ENCODE measurements at places on chromosomes 5 and 9.

- no peak for DNase-seq
These were observed 685.6 kb downstream of the CETN3 start for GRCh38 chr5:89723907-89724306.

- no peak for DNase-seq
These were observed 14.1 kb upstream of the AK3 start for GRCh38 chr9:4755026-4755609.

DNA sequence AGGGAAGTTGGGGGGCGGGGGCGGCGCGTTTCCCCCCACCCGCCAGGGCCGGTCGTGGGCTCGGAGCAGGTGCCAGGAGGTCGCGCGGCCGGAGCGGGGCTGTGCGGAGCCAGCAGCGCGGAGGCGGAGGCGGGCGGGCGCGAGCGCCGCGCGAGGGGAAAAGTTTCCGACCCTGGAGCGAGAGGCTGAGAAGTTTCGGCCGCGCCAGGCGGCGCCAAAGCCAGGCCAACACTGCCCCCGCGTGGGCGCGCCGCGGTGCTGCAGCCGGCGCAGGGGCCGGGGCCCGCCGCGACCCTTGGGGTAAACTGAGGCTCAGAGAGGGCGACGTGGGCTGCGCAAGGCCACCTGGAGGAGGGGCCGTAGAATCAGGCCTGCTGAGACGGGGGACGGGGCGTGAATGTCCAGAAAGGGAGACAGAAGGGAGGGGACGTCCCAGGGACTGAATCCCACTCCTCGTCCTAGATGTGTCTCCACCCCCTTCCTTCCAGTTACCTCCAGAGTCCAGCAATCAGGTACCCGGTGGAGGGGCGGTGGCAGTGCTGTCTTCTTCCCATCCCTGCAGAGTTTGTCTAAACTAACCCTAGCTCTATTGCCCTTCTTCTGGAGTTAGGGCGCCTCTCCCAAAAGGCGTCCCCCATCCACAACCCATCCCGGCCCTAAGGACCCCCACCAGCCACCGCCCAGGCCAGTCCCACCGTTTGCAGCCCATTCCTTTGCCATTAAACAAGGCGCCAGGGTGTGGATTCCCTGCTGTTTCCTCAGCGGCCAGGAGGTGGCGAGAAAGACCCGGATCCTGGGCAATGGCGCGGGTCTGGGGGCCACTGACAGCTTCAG is 10.2 kb downstream of the C9orf50 start:
- DNase-seq = peak; percentile 62

GRCh38 chr9:19441730-19442129 is 32.9 kb downstream of the ACER2 start:
- no peak for DNase-seq

GRCh38 chr5:140694276-140694675 is 3.0 kb downstream of the HARS2 start:
- no peak for DNase-seq

GRCh38 chr9:21836437-21837161 is 34.2 kb downstream of the MTAP start:
- DNase-seq = no peak

- DNase-seq = no peak
These were observed 99.5 kb upstream of the FBXL17 start for GRCh38 chr5:108481355-108481931.

GRCh38 chr5:67245259-67245846 is 48.8 kb upstream of the CD180 start:
- DNase-seq = no peak

DNA sequence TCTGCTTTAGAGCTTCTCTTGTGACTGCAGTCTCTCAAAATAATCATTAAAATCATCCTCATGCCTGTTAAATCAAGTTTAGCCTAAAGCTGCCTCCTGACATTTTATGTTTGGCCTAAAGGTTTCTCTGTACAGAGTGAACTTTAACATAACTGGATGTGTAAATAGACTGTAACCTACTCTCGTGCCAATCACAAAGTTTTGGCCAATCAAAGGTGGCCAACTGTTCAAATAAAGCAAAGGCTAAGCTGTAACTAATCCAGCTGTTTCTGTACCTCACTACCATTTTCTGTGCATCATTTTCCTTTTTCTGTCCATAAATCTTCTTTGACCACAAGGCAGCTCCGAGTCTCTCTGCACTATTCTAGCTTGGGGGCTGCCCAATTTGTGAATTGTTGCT is 86.2 kb downstream of the GCNT1 start:
- no peak for DNase-seq

GRCh38 chr5:60577116-60577515 is 122.8 kb downstream of the DEPDC1B start:
- no peak for DNase-seq

- DNase-seq = no peak
These were observed 81.4 kb upstream of the RANBP6 start for GRCh38 chr9:6096821-6097220.

DNA sequence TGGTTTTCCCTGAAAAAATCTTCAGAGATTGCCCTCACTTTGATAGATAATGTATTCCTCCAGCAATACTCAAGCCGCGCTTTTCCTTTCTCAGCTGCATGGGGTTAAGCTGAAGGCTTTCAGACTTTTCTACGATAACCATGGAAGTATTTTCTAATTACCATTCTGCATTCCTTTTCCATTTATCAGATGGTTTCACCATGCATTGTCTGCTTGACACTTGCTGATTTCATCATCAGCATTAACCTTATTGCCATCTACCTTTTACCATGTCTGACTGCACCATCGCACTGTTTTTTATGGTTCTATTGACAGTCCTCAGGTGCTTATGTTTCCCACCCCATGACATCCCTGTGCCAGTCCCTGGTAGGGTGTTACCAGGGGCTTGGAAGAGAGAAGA is 91.6 kb downstream of the DMAC1 start:
- no peak for DNase-seq

DNA sequence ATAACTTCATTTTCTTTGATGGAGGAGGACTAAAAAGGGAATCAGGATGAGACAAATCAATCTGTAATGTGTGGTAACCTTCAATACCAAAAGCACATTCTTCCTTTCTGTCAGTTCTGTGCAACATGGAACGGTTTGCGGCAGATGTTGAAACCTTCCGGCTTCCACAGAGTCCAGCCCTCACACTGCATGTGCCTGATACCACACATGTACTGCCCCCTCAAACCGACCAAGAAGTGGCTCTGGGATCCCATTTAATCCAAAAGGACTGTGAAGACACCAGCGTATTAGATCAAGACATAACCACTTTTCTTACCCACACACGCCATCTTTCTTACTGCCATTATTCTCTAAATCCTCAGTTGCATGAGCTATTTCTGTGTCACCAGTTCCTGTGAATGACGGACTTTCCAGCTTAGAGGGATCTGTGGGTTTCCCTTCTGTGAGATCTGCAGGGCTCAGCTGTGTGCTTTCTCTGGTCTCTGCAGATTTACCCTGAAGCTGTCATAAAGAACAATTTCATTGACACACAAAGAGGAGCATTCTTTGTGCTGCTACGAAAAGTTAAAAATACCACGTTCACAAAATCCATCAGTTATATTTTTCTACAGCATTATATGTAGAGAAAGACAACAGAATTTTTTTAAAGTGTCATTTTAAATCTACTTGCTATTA is 25.8 kb downstream of the NSUN2 start:
- DNase-seq = no peak

- no peak for DNase-seq
These were observed 65.2 kb downstream of the RAPGEF1 start for GRCh38 chr9:131674425-131675421.

GRCh38 chr9:35272989-35273388 is 111.2 kb downstream of the UNC13B start:
- no peak for DNase-seq

GRCh38 chr9:21542787-21543186 is 60.7 kb upstream of the IFNE start:
- no peak for DNase-seq

DNA sequence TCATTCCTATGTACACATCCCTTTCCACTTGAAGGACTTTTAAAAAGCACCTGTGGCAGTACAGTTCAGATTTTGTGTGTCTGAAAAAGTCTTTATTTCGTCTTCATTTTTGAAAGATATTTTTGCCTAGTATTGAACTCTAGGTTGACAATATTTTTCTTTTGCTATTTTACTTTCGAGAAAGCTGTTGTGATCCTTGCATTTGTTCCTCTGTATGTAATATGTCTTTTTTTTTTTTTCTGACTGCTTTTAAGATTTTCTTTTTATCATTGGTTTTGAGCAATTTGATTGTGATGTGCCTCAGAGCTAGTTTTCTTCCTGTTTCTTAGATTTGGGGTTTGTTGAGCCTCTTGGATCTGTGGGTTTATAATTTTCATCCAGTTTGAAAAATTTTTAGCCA is 13.3 kb downstream of the LCP2 start:
- no peak for DNase-seq

DNA sequence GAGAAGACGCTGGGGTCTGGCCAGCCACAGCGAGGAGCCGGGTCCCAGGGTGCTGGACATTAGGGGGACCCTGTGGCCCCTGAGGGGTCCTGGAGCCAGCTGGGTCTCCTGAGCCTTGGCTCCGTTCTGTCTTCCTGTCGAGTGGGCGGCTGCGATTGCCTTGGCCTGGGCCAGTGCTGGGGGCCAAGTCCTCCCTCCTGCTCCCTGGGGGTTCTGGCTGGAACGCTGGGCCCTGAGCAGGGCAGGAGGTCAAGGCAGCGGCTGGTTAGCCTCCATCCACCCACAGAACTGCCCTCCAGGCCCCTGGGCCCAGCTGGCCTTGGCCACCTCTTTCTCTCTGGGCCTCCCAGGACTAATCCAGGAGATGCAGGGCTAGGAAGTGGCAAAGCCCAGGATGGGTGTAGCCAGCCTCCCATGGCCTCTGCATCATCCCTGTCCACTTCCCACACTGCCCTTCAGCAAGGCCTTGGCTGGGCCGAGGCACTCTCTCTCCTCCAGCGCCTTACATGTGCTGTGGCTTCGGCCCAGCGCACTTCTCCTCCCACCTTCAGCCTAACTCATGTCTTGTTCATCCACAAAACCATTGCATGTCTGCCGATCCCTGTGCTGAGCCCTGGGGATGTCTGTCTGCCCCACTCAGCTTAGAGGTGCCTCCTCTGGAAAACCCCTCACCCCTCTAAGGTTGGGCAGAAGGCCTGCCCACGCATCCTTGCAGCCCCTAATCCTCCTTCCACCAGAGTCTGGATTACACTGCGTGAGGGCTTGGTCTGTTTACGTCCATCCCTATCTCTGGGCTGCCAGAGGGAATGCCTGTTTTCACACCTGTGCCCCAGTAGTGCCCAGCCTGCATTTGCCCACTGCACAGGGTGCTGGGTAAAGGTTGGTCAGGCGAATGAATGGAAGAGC is 5.0 kb downstream of the LAMC3 start:
- DNase-seq = no peak

DNA sequence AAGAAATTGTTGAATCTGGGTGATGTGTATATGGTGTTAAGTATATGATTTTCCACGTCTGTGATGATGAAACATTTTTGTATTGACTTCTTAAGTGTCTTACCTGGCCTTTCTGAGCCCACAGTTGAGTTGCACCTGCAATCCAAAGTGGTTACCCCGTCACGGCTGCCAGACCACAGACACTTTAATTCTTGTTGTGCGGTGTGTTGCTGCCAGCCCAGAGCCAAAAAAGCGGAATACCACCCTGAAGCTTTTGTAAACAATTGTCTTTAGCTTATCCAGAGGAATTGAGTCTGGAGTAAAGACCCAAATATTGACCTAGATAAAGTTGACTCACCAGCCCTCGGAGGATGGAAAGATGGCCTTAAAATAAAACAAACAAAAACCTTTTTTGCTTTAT is 35.1 kb downstream of the MTAP start:
- no peak for DNase-seq

DNA sequence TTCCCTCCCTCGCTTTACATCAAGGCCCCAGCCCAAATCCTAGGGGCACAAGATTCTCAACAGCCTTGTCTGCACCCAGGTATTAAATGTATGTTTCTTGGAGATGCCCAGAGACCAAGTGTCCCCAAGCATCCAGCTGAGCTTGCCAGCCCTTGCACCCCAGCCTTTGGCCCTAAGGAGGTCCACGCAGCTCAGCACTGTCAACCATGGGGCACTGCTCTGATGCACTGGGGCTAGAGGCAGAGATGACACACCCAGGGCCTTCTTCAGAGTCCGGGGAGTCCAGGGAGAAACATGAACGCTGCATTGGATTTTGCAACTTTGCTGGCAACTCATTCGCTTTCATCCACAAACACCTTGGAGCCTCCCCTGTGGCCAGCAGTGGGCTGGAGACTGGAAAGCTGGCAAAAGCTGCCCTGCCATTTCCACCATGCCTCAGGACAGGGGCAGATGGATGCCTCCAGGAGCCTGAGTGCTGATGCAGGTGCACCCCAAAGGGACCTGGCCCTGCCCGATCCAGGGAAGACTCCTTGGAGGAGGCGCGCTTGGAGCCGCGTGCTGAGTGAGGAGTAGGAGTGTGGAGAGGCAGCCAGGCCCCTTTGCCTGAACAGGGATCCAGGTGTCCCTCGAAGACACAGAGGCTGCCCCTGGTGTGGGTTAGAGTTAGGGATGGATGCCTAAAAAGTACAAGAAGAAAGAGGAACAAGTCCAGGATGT is 19.3 kb downstream of the PAEP start:
- DNase-seq = no peak

GRCh38 chr9:129131300-129132145 is 20.3 kb downstream of the PTPA start:
- peak; percentile 63 for DNase-seq

GRCh38 chr5:28430565-28431178 is 1392.3 kb upstream of the CDH9 start:
- no peak for DNase-seq

GRCh38 chr5:83220331-83220730 is 143.0 kb downstream of the XRCC4 start:
- DNase-seq = no peak

GRCh38 chr5:1076406-1076805 is 35.5 kb downstream of the SLC12A7 start:
- DNase-seq = no peak

DNA sequence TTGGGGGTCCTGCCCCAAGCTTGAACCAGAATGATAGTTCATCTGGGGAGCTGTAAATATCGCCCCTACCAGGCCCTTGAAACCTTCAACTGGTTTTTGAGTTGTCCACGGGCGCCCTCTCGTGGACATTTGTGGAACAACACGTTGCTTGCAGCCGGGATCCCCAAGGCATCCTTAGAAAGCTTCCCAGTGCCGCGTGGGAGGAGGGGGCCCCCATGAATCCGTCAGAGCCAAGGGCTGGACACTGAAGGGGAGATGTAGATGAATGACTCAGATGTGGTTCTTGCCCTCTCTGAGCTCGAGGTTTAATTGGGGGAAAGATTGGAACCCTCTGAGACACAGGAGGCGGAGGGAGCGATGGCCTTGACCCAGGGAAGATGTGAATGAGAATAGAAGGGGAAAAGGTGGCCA is 31.8 kb upstream of the ORM1 start:
- DNase-seq = peak; percentile 34

GRCh38 chr5:157203417-157203816 is 22.8 kb downstream of the ITK start:
- no peak for DNase-seq
